ENCODE measurements at places on chromosomes 5 and 9. TPM values are rescaled to one million over a fixed set of nuclear protein-coding genes. Genes with fewer than 3 reads are reported as not detected.

The TLX3 gene
- total RNA-seq = not detected

The PRRX2 gene
- 4.6 TPM for total RNA-seq

The CHSY3 gene
- total RNA-seq = 1.3 TPM

The PLAC8L1 gene
- total RNA-seq = not detected

The GADD45G gene
- total RNA-seq = 2.3 TPM

The PCDHGA5 gene
- total RNA-seq = 2.6 TPM

Measured in fibroblast of lung (primary cell).